ENCODE measurements at places on chromosomes 1 and 21. TPM values are rescaled to one million over a fixed set of nuclear protein-coding genes. Genes with fewer than 3 reads are reported as not detected.
A peak's percentile ranks its signal among the peaks of the same experiment; 100 is the strongest.

- no peak for DNase-seq
These were observed 396.7 kb upstream of the DAB1 start for GRCh38 chr1:57820356-57821095.

DNA sequence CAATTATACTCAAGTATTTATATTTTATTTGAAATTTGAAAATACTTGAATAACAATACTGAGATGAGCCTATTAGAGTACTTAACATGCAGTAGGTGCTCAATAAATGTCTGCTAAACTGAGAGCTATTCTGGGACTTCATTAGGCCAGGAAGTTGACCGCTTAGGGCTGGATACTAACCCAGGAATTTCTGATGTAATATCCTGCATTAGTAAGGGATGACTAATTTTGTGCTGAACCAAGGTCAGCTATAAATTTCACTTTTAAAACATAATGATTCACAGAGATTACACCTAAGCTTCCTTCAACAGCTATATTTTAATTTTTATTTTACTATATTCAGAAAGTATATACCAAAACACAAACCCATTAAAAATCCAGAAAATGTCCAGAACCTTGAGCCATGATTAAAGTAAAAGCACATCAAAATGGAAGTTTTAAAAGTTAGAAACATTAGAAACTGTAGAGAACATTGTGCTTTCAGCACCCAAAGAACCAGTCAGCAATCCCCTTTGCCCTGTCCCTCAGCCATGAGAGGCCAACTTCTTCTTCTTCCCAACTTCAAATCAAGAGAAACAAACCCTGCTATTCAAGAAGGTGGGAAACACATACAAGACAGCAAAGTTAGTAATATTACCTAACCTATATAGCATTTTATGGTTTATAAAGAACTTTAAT is 35.4 kb downstream of the WNT2B start:
- DNase-seq: peak; percentile 87

- no peak for DNase-seq
These were observed 696 bp upstream of the GPATCH3 start for GRCh38 chr1:26900815-26901511.

DNA sequence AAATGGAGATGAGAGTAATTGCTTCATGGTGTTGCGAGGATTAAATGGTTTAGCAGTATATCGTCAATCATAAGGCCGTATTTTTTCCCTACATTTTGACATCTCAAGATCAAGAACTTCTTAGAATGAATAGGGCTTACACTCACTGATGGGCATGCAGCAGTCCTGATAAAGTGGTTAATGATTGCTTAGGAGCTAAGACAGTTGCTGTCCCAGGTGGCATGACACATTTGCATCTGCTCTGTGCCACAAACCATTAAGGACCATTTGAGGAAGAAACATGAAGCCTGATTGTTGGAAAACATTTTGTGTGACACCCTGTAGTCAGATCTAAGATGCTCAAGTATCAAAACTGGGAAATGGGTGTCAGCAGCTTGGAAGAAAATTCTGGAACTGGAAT is 81.0 kb upstream of the SGIP1 start:
- DNase-seq: no peak

GRCh38 chr1:167935216-167936067 is 1.0 kb upstream of the DCAF6 start:
- no peak for DNase-seq

DNA sequence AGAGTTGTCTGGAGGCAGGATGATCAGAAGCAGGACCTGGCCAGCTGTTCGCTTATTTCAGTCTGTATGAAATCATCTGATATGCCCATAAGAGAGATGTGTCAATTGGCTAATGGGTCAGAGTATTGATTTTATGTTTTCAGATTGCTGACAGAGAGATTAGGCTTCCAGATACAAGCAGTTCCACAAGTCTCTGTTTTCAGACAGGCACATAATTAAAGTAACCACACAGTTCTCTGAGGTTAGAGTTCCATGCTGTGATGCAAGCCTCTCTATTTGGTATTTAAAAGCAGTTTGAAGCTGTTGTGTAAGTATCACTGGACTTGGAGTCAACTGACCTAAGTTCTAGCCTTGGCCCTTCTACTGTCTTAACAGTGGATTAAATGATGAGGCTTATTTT is 50.1 kb downstream of the ATF6 start:
- no peak for DNase-seq

DNA sequence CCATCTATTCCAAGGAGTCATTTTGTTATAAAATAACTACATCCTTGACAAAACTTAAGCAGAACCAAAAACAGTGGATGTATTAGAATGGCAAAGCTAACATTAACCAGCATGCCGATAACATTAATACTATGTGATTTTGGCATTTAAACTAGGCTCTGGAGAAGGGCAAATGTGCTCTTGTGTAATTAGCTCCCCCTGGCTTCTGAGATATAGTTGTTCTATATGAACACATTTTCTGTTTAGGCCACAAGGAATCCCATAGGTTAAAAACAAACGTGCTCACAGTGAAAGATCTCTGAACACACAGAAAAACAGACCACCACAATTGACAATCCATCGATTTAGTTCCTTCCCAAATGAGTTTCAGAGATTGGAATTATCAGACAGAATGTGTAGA is 57.4 kb upstream of the TARS2 start:
- no peak for DNase-seq

GRCh38 chr1:92964316-92964715 is 3.1 kb upstream of the DIPK1A start:
- DNase-seq: no peak

DNA sequence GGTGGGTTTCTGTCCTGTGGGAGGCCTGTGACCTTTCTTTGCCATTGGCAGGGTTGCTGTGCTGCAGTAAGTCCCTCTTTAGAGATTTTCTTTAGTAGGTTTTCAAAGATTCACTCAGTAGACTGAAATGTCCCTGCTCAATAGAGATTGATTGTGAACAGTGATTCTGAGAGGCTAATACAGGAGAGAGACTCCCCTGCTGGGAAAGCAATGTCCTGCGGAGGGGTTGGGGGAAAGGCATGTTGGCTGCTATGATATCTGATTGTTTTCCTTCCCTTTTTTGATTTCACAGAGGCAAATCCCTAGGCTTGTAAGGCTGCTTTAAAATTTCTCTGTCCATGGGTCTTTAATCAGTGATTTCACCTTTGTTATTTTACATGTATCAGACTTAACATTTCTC is 589.9 kb downstream of the ADGRL2 start:
- no peak for DNase-seq

- no peak for DNase-seq
These were observed at the start of gene RHOC for GRCh38 chr1:112706505-112707220. TSS of gene RHOC (minus strand) at chr1:112707127. CDS start at chr1:112703799, 3,328 bp downstream.

GRCh38 chr1:74392840-74393239 is 119.6 kb downstream of the LRRC53 start:
- DNase-seq: no peak

GRCh38 chr1:166391279-166392066 is 224.7 kb upstream of the FAM78B start:
- no peak for DNase-seq

- no peak for DNase-seq
These were observed 2.0 kb downstream of the MEF2D start for GRCh38 chr1:156498432-156499193.

GRCh38 chr21:43192501-43193081 is 23.8 kb downstream of the CRYAA start:
- DNase-seq: no peak

GRCh38 chr1:227131193-227131592 is 187.1 kb downstream of the CDC42BPA start:
- DNase-seq: no peak

GRCh38 chr1:116504308-116505156 is 66.3 kb downstream of the CD58 start:
- no peak for DNase-seq

DNA sequence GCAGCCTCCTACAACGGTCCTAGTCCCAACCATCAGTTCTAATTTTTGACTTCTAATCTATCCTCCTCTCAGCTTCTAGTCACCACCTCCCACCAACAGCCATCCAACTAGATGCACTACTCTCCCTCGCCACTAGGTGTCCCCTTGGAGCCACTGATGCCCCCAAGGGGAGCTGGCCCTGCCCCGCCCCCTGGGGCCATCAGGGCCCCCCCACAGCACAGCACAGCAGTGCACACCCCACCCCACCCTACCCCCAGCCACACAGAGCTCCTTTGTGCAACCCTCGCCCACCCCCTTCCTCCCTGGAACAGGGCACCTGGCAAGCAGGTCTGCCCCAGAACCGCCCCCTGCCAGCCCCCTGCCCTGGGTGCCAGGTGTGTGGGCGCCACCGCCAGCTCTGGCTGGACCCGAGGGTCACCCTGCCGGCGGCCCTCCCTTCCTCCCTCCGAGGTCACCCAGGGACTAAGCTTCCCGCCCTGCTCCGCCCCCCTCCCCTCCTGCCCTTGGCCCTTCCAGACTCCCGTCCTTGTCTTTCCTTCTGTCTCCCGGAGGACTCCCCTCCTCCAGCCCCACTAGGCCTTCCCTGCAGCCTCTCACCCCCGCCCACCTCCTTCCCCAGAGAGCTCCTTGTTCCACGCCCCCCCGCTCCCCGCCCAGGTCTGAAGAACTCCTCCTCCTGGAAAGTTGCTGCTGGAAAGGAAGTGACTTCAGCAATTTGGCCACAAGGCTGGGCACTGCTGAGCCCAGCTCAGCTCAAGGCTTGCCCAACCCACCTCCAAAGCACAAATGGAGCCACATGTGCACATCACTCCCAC is 47.0 kb downstream of the AHDC1 start:
- peak; percentile 47 for DNase-seq

DNA sequence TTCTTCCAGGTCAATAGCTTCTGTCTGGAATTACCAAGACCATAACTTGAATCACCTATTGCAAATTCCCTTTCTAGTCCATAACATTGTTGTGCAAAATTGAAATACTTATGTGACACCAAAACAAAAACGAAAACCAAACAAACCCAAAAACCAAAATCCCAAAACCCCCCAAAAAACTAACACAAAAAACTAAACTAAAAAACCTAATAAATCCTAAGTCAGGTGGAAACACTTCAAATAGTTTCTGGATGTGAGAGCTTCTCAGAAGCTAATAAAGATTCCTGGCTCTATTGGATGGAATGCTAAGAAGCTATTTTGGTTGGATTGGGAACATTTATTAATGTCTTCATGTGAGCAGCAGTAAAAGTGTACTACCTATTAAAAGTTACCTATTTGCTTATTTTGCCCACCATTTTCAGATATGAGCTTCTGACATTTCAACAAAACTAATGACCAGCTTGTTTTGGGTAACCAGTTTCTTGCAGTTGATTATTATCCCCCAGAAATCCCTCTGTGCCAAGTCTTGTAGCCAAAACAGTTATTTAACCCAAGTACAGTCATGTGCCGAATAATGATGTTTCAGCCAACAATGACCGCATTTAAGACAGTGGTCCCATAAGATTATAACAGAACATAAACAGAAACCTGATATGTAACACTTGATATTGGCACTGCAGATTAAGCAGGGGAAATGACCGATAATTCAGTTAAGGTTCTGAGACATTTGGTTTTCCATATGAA is 76.4 kb downstream of the LTN1 start:
- DNase-seq: no peak

DNA sequence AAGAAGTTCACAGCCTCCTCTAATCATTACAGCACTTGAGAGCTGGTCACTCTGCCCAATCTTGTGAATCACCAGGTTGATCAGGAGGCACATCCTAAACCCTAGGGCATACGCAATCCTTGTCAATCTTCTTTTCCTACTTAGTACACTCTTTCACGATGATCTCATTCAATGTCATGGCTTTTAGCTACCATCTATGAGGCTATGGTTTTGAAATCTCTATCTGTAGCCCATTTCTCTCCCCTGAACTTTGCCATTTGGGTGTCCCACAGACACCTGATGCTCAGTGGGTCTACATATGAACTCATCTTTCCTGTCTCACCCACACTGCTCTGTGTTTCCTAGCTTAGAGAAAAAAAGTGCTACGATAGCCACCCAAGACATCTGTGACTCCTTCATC is 1.9 kb upstream of the MED18 start:
- DNase-seq: no peak

- DNase-seq: no peak
These were observed 10.2 kb upstream of the NAV1 start for GRCh38 chr1:201528631-201529252.

- no peak for DNase-seq
These were observed 89.4 kb downstream of the DTL start for GRCh38 chr1:212124690-212125582.

DNA sequence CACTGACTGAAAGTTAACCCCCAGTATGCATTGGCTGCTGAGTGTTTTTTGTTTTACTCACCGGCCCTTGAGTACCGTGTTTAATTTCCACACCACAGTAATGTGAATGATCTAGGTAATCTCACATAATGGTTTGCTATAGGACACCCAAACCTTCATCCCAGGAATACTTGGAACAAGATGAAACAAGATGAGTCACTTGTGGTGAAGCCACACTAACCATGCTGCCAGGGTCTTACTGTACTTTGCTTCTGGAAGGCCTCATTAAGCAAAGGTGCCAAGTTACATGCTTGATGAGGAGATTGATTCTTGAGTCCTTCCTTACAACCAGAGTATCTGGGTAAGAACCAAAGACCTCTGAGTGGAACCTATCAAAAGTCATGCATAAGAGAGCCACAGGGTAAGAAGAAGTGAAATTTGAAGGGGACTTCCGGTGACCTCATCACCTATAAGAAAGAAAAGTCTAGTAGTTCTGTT is 163.3 kb downstream of the NRIP1 start:
- no peak for DNase-seq

DNA sequence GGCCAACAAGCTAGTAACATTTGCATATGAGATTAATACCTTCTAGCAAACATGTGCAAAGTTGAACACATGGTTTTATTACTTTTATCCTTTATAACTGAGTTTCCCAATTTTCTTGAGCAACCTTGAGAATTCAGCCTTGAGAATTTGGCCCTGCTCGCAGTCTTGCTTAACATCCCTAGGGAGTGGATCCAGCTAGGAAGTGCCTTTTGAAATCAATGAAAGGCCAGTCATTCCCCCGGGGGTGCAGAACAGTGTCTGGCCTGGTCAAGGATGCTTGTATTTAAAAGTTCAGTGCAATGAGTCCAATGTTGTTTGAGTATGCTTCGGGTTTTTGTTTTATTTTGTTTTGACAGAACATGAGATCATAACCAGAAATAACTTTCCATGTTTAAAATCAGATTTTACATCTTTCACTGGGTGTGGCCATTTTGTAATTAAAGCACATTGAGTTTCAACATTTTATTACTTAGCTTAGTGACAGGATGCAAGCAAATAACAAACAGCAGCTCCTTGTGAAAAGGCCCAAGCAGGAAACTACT is 16.7 kb downstream of the PALMD start:
- no peak for DNase-seq

GRCh38 chr1:185500001-185500626 is 183.1 kb upstream of the IVNS1ABP start:
- DNase-seq: no peak

GRCh38 chr1:9399510-9400424 is 107.1 kb downstream of the SPSB1 start:
- no peak for DNase-seq

GRCh38 chr1:172167796-172168596 is 252.5 kb upstream of the C1orf105 start:
- DNase-seq: no peak

Gene KIRREL1
- 86.7 TPM for total RNA-seq

Gene MIXL1
- total RNA-seq: 0.10 TPM

Gene RPE65
- not detected for total RNA-seq

Gene TSTD1
- total RNA-seq: 0.82 TPM

Gene KCNE2
- not detected for total RNA-seq

Gene SPRR2B
- total RNA-seq: not detected

All from glomerular endothelial cell (primary cell).